NCI-H2029 (cell line): ENCODE measurements at places on chromosomes 16 and 17.

DNA sequence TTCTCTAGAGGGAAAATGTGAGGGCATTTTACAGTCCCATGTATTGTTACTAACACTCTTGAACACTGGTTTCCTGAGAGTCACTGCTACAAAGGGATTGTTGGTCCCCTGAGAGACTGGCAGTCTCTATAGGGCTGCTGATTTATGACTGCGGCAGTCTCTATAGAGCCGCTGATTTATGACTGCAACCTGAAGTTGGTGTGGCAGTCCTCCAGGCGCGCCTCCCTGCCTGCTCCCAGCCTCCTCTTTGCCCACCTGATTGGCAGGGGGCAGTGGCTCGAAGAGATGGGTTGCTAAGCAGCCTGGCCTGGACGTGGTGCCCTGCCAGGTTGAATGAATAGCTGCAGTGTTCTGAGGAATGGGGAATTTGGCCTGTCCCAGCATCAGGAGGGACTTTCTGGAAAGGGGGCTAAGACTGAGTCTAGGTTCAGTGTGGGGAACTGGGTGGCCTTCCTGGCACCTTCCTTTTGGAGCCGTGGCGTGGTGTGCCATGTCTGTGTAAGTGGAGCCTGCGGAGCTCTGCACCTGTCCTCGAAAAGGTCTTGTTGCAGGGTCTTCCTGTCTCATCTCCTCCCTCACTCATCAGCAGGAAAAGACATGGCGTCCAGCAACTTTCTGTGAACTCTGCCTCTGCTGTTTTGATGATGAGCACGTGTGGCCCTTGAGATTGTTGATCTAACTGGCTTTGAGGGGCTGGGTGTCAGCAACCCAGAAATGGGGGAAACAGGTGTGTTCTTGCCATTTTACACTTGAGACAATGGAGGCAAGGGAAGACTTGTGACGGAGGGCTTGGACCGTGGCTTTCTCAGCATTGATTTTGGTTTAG lies 24.9 kb downstream of the SAP30BP start:
- DNase-seq = no peak

GRCh38 chr16:29975134-29975538 lies 1.5 kb downstream of the TAOK2 start:
- DNase-seq = no peak

DNA sequence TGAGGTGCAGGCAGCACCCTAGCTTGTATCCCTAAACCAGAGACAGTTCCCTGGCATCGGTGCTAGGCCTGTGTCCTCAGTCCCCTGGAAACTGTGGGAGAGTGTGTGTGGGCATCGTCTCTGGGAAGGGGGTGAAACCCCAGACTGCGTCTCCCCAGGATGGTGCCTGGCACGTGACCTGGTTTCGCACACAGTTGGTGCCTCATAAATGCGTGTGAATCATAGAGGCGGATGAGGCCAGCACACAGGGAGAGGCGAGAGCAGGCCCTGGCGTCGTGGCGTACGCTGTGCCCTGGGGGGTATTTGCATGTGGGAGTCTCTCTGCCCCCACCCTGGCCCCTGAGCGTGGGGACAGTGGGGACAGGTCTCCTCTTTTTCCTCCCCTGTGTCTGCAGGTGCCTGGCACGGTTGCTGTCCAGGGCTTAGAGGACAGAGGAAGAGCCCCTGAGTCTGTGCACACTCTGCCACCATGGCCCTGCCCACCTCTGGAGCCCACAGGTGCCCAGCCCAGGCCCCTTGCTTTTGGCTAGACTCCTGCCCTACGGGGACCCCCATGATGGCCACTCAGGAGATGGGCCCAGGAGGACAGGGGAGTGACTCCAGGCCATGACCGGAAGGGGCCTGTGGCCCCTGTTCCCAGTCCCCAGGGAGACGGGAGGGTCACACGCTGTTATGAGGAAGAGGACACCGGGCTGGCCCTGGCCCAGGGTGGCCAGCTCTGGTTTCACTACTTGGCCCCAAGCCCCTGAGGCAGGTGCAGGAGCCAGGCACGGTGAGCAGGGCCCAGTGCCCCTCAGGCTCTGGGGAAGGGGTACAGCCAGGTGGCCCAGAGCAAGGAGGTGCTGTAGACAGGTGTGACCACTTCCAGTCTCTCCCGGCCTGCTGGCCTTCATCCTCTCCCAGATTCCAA lies 1.3 kb upstream of the FSCN2 start:
- DNase-seq = peak; percentile 60

- no peak for DNase-seq
Observed at GRCh38 chr17:3864534-3864933, 18.5 kb upstream of the NCBP3 start.

GRCh38 chr16:10497132-10498101 lies 83.0 kb downstream of the EMP2 start:
- DNase-seq = no peak

DNA sequence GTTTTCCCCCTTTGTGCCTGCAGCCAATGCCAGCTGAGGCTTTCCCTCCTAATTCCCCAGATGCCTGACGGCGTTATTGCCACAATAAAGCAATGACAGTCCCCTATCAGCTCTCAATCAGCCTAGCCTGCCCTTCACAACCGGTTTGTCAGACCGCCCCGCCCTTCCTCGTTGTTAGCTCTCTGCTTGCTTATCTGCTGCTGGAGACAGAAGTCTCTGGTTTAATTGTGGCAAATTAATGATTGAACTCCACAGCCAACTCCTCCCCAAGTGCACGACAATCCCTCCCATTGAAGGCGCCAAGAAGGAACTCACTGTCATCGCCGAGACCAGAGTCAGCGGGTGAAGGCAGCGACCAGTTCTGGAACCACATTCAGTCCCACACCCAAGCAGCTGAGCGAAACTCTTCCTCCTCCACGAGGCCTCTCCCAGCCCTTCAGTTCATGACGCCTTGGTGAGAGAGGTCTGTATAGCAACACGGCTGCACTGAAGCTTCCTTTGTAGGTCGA lies 474.4 kb downstream of the SLC39A11 start:
- no peak for DNase-seq

DNA sequence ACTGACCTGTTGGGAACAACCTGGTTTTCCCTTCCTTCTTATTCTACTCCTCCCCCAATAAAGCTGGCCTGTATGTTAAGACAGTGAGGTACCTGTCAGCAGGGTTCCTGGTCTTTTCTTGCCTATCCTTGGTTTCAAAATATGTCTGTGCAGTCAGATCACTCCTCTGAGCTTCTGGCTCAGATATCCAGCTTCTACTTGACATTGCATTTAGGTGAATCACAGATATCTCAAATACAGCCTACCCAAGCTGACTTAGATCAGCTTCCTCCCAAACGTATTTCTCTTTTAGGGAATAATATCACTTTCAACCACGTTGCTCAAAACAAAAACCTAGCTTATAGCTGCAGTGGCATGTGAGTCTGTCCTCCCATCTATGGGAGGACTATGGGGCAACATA lies 48.7 kb downstream of the TEX14 start:
- no peak for DNase-seq

DNA sequence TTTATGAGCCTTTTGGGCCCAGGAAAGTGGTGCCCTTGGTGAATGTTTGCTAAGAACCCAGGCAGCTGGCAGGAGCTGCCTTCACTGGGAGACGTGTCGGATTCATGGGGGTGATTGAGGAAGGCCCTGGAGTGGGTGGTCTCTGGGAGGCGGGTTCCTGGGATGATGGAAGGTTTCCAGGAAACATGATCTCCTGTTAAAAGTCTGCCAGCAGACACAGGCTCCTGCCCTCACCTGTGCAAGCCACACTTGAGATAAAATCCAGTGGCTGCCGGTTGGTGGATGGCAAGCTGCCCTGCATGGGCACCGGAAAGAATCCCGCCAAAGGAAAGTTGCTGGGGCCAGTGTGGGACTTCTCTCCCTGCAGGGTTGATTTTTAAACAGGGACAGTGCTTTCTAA lies 189.0 kb upstream of the CIBAR2 start:
- DNase-seq = peak; percentile 59

- DNase-seq = no peak
Observed at GRCh38 chr16:89198417-89199240, 1.7 kb downstream of the SLC22A31 start.

DNA sequence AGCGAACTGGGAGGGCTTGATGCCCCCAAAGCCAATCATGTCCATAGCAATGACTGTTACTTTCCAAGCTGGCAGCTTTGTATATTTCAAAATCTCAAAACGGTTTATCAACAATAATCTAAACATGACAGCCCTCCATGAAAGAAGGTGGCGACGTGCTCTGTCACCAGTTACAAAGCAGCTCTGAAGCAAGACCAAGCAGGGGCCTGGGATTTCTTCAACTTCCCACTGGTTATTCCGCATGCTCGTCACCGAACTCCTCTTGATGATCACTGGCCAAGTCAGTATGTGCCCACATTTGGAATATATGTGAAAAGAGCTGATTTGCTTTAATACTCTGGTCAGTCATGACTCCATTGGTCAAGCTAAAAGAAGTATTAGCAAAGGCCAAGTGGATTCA lies 175.6 kb downstream of the VPS53 start:
- no peak for DNase-seq

DNA sequence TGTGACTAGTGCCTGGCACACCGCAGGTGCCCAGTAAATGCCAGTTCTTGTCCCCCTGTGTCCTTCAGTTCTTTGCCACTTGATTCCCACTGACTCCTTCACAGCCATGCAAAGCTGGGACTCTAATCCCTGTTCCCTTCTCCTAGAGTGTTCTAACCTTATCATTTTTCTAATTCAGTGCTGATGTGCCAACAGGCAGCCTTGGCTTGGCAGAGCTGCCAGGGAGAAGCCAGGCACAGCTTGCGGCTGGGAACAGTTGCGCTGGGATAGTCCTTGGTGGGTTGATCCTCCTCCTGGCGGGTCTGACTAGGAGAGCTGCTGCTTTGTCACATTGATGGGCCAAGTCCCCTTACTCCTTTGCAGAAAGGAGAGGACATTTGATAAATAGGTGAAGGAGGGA lies 654.2 kb downstream of the HS3ST4 start:
- no peak for DNase-seq

- no peak for DNase-seq
Observed at GRCh38 chr16:15854906-15855703, 1.7 kb downstream of the MYH11 start.

- no peak for DNase-seq
Observed at GRCh38 chr17:72004611-72005331, 116.0 kb upstream of the SOX9 start.

- DNase-seq = no peak
Observed at GRCh38 chr16:81780350-81780749, 1.3 kb downstream of the PLCG2 start.

GRCh38 chr17:57528058-57528451 lies 217.0 kb downstream of the CCDC182 start:
- DNase-seq = peak; percentile 19

DNA sequence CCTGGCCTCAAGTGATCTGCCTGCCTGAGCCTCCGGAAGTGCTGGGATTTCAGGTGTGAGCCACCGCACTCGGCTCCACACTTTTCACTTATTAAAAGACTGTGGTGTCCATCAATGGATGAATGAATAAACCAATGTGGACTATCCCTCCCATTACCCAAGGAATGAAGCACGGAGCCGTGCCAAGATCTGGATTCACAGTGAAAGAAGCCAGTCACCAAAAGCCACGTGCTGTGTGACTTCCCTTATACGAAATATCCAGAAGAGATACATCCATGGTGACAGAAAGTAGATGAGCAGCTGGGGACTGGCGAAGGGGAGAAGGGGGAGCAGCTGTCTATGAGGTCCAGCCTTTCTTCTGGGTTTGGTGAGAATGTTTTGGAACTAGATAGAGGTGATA lies 48.2 kb upstream of the STH start:
- DNase-seq = no peak

DNA sequence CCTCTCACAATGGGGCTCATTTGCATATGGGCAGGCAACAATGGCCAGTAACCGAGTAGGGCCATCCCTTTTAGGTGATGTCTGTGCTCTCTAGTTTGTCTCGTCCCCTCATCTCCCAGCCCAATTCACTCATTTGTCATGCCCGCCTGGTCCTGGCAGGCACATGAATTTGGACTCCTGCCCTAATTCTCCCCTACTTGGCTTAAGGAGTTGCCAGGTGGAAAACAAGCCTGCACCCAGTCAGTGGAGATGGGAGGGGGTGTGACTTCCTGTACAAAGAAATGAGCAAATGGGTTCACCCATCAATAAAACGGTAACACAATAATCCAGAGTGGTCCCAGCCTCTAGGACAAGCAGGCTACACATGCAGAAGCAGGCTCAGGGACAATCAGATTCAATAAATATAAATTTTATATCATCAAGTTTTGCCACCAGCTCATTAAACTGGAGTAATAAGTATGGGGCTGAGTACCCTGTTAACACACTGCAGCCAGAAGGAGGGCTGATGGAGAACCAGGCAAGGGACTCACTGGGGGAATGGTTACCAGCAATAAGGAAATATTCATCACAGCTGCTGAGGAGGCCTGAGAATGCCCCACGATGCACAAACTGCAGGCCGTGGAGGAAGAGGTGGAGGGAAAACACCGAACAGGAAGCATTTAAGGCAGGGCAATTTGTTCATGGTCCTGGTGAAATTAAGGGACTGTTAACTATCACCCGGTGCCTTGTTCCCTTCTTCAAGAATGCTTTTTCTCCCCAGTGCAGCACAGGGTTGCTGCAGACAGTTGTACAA lies 84.4 kb upstream of the GPRC5B start:
- DNase-seq = peak; percentile 79

DNA sequence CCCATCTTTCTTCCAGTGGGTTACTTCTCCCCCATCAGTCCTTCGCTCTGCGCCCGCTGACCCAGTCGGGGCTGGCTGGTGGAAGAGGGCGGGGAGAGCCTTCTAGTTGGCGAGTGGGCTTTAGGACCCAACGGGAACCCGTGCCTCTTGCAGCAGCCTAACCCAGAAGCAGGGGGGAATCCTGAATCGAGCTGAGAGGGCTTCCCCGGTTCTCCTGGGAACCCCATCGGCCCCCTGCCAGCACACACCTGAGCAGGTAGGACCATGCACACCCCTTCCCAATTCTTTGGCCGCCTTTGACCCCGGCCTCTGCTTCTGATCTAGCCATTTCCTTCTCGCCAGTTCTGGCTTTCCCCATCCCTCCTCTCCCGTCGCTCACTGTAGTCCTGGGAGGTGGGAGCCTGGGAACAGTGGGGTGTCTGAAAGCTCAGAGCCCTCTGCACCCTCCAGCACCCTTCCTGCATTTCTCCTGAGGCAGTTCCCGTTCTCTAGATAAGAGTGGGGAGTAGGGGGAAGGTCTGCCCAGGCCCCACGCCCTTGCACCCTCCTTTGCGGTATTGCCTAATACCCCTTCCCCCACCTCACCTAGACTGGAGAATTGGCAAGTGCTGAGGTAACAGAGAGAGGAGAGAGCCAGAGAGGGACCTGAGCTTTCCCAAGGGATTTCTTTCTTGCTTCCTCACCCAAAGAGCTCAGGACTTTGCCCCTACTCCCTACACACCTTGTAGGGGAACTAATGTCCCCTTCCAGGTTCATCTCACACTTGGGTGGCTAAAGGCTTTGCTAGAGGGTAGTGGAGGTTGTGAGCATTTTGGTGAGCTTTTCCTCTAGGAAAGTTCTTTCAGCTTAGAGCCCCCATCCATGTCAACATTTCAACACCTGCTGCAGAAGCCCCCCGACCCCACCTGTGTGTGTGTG lies at the start of gene RARA:
TSS of gene RARA (plus strand) at position 150 of the 918 bp plus-strand sequence. CDS start 22,039 bp downstream, outside the sequence.
- DNase-seq = no peak

DNA sequence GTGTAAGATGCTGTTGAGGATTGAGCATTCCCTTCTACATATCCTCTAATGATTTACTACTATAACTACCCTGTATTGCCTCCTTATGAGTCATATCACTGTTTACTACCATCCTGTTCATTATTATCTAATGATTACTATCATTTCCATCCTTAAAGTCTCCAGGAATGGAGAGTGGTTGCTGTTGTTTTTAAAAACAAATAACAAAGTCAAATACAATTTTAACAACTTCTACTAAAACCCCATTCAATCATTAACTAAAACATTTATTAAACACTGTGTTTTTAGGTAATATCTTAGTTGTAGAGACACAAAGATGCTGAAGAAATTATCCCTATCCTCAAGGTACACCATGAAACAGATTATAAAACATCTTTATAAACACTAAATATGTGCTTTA lies 126.9 kb downstream of the BRIP1 start:
- no peak for DNase-seq

- DNase-seq = no peak
Observed at GRCh38 chr16:70767377-70768202, 33.4 kb downstream of the VAC14 start.
